Lower leg skin (tissue), 4 donors: ENCODE measurements at places on chromosomes 2 and 18.

- DNase-seq: no peak
These were observed 147.0 kb downstream of the ANTXR1 start for GRCh38 chr2:69159986-69160385.

DNA sequence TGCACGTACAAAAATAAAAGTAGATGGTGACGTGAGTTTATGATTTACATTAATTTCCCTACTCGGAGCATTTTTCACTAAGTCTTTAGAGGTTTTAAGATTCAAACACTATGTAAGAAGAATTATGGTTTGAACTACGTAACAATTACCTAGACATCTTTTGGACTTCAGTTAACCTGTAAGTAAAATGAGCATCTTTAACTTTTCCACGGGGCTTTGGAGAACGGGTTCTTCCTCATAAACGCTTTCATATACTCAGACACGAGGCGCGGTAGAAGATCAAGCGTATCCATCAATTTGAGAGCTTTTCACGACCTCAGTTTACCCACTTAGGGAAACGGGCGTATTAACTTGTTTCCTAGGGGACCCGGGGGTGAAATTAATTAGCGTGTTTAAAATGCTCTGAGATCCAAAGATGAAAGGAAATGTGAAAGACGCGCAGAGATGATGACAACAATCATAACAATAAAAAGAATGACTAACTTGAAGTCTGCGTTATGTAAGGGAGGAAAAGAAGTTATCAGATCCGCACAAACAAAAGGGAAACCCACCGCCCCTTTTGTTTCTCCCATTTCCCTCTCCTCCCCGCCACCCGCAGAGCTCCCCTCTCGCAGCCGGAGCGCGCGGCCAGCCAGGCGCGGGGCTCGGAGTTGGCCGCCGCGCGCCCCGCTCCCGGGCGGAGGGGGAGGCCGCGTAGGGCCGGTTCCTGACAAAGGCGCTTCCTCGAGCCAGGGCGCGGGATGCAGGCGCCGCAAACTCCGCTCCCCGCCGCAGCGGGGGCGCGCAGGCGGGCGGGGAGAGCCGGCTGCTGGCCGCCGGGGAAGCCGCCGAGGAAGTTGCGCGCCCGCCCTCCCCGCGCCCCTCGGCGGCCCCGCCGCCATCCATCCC, 807 bp downstream of the PELI1 start:
- DNase-seq: no peak

- peak; percentile 95 for DNase-seq
These were observed 69.3 kb upstream of the MCFD2 start for GRCh38 chr2:46984642-46985476.

DNA sequence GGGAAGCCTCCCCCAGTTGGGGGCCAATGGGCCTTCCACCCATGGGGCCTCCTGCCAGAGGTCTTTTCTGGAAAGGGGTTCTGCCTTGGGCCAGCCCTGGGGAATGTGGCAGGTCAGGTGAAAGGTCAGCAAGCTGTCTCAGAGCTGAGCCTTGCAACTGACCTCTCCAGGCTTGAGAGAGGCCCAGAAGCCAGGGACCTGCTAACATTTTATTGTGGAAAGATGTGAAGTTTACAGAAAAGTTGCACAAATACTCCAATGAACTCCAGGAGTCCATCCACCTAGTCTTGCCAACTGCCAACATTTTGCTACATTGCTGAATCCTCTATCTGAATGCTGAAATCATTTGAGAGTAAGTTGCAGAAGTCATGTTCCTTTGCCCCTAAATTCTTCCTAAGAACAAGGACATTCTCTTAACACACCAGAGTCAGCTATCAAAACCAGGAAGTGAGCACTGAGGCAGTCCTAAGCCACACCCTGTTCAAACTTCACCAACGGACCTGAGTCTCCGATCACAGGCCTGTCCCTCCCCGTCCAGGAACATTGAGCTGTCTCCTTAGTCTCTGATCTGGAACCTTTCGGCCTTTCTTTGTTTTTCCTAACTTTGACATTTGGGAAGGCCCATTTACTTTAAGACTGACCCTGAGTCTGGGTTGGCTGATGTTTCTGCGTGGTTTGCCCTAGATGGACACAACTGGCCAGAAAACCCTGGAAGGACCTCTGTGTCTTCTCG, 4.0 kb downstream of the SNORC start:
- no peak for DNase-seq

DNA sequence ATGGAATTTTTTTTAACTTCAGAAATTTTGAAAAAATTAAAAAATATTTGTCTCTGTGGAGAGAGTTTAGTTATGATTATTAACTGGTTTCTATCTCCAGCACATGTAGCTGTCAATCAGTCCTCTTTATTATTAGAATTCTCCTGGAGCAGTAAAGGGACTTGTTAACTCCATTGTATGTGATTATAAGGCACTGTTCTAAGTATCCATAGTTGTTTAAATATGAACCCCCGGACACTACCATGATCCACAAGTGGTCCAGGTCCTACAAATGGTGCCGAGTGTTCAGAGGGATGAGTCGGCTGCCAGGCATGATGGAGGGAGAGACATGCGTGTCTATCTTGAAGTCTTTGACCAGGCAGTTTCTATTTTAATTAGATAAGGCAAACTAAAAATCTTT, 492 bp downstream of the CHRNA1 start:
- no peak for DNase-seq

- no peak for DNase-seq
These were observed 5.5 kb downstream of the SLC11A1 start for GRCh38 chr2:218387369-218388194.

- no peak for DNase-seq
These were observed 1.2 kb downstream of the NEU2 start for GRCh38 chr2:233033672-233034071.

DNA sequence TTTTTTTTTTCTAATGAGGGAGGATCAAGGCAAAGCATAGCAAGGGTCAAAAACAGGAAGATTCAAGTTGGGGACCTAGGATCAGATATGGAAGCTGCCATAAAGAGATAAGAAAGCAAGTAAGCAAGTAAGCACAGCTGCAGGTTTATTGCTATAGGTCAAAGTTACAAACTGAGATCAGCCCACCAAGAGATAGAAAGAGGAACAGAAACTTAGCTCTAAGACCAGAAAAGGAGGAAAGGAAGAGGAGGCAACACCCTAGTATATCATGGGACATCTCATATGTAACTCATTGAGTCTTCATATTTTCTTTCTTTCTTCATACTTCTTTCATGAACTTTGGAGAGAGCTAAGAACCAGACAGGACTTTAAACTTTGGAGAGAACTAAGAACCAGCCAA, 295.9 kb upstream of the CRIM1 start:
- DNase-seq: no peak

- DNase-seq: no peak
These were observed 11.8 kb downstream of the GAREM2 start for GRCh38 chr2:26184555-26185303.

GRCh38 chr2:220894069-220894468, 678.0 kb downstream of the EPHA4 start:
- DNase-seq: no peak

DNA sequence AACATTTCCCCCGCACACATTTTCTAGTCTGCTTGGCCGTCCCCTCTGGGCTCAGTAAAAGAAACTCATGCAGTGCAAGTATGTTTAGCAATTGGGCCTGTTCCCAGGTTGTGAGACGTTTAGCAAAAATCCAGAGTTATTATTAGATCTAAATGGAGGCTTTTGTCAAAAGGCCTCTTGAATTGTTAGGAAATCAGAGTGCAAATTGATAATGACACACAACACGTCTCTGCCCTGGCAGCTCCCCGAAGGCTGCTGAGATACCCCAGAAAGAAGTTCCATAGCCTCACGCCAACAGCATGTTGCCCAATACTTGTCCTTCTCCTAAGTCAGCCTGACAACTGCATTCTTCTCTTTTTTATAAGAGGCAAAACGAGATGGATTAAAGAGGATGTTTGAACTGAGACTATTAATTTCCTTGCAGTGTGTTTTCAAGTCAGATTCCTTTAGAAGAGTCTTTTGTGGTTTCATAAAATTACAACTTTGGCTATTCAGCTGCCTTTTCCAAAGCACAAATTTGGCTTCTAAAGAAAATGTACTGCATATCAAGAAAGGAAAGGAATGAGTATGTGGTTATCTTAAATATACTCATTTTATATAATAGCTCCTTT, 202.2 kb downstream of the TRIB2 start:
- peak; percentile 92 for DNase-seq

DNA sequence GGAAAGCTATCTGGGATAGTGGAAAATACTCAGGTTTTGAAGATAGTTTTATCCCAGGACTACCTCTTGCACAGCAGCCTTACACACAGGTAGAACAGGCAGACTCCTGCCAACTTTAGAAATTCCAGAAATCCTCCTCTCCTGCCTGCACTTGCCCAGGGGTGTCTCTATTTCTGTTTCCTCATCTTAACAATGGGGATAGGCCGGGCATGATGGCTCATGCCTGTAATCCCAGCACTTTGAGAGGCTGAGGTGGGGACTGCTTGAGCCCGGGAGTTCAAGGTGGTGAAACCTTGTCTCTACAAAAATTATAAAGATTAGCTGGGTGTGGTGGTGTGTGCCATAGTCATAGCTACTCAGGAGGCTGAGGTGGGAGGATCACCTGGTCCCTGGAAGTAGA, 117.0 kb upstream of the ARL5A start:
- DNase-seq: no peak

GRCh38 chr2:189287982-189288521, 108.5 kb upstream of the COL5A2 start:
- DNase-seq: no peak

GRCh38 chr2:128302011-128302743, 16.5 kb downstream of the HS6ST1 start:
- no peak for DNase-seq

DNA sequence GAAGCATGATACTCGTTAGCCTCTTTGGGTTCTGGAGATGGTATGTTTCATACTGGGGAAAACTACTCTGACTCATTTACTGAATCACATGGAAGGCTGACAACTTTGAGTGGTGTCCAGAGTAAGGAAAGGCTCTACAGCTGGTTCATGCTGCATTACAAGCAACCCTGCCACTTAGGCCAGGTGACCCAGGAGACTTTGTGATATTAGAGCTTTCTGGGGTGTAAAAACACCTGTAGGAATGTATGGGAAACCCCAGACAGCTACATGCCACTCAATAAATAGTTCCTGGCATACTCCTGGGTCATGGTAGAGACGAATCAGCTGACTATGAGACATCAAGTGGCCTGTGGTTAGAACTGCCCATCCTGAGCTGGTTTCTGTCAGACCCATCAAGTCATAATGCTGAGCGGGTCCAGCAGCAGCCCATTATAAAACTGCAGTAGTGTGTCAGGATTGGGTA, 21.3 kb upstream of the TCF7L1 start:
- peak; percentile 61 for DNase-seq

DNA sequence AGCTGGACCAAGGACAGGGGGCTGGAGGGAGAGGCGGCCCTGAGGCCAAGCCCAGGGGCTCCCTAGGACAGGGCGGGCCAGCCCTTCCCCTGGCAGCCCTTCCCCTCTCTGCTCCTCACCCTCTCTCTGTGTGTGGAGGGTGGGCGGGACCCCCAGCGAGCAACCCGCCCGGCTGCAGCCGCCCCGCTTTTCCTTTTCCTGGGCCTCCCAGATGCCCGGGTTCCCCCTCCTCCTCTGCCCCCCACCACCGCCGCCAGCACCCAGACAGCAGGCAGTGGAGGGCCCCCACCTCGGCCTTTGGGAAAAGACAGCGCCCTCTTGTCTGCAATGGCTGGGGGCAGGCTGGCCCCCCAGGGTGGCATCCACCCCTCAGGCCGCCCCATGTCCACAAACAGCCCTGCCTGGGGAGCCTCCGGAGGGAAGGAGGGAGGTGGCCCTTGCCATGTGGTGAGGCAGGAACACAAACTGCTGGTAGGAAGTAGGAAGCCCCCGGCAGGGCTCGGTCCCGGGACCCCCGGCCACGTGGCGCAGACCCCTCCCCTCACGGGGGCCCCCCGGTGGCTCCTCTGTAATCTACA, 135.1 kb upstream of the CTDP1 start:
- DNase-seq: no peak

DNA sequence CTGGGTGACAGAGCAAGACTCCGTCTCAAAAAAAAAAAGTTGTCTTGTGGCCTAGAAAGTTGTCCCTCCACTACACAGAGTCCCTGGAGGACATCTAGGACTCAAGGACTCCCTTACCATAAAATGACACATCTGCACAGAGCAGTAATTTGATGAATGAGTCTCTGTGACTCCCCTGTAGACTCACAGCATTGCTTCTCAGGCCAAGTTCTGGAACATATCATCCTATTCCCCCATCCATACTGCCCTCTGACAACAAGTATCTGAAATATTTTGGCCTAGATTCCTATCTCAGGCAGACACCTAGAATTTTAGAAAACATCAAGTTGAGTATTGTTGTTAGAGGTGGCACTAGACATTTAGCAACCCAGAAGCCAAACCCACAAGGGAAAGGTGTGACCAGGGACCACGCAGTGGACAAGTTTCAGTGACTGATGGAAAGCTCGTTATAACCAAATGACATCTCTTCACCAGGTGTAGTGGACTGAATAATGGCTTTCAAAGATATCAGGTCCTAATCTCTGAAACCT, 97.9 kb upstream of the ATP8B1 start:
- no peak for DNase-seq
